ENCODE measurements at places on chromosomes 5 and 9.

DNA sequence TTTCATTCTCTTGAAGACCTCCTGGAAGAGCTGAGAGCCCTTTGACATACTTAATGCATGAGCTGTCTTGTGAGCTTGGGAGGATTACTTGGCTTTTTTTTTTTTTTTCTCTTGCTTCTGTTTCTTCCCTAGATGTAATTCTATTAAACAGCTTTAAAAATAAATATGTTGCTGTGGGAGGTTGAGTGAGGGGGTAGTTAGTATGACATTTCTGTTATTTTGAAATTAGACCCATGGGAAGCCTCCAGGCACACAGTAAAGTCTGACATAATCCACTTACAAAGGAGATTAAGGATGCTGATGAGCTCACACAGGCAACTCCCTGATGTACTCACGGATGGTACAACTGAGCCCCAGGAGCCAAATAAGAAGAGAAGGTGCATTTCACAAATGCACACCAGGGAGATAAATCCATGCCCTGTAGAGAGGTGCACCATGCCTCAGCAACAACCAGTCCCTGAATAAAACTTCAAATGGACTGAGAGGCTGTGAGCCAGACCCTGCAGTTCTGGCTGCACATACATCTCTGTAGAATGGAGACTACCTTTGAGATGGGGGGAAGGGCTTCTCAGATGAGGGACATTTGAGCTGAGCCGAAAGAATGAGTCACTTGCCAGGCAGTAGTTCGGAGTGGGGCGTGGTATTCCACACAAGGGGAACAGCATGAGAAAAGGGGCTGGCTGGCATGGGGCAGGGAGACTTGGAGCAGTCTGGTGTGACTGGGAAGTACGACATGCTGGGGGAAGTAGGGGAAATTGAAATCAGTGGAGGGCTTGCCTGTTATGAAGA is 68.7 kb downstream of the ACTL7B start:
- DNase-seq = no peak

- DNase-seq = no peak
Measured at GRCh38 chr5:76497065-76497460, 94.0 kb downstream of the IQGAP2 start.

GRCh38 chr5:91252916-91253315 is 130.2 kb downstream of the ARRDC3 start:
- DNase-seq = no peak

- DNase-seq = no peak
Measured at GRCh38 chr5:154166901-154167791, 23.4 kb upstream of the GALNT10 start.

- no peak for DNase-seq
Measured at GRCh38 chr9:70261131-70261870, 2.5 kb downstream of the SMC5 start.

GRCh38 chr9:136084063-136084944 is 10.8 kb downstream of the NACC2 start:
- DNase-seq = no peak

DNA sequence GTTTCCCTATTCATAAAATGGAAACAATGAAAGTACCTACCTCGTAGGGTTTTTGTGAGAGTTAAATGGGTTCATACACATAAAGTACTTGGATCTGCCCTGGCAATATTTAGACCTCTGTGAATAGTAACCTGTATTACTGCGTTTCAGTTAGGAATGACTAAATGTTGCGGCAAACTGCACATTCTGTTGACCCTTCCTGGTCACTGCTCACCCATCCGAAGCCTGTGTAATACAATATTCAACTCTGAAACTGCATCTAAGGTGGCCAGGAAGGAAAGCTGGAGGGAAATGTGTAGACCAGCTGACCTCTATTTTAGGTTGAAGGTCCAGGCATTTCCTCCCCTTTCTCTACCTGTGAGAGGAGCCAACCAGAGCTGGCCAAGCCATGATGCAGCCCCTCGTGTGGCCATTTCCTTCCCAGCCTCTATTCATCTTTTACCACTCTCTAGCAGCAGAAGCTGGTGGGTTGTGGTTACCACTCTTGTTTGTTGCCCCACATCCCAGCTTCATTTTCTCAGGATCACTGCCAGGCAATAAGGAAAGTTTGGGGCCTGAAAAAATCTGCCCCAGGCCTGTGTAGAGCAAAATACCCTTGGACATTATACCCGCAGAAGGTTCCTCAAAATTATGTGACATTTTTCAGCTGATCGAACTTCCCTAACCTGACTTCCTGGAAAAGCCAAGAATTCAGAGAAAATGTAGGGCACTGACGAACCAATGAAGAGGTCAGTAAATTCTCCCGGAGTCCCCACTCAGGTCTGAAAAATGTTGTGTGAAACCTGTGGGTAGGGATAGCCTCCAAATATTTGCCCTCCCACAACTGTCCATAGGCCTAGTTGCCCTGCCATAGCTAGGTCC is 20.5 kb upstream of the PDCD1LG2 start:
- no peak for DNase-seq

- DNase-seq = no peak
Measured at GRCh38 chr9:122333169-122333808, 37.5 kb upstream of the PTGS1 start.

DNA sequence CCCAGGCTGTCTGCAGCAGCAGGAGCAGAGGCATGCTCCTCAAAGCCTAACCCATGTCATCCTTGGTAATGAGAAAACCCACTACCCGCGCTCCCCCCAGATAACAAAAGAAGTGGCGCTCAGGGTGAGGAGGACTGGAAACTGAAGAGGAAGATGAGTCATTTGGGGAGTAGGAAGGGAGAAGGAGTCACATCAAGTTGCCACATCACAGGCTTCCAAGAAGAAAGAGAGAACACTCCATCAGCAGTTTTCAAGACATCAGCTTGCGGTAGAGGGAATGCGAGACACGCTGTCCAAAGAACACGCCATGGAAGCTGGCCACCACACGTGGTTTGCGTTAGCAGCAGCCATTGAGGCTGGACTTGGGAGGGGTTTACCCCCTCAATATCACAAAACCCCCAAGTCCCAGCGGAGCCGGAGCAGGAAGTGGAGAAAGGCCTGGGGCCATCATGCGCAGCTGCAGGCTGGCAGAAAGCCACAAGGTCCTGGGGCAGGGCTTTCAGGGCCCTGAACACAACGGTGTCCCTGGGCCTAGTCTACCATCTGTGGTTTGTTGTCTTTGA is 41.5 kb downstream of the SH3PXD2B start:
- no peak for DNase-seq

DNA sequence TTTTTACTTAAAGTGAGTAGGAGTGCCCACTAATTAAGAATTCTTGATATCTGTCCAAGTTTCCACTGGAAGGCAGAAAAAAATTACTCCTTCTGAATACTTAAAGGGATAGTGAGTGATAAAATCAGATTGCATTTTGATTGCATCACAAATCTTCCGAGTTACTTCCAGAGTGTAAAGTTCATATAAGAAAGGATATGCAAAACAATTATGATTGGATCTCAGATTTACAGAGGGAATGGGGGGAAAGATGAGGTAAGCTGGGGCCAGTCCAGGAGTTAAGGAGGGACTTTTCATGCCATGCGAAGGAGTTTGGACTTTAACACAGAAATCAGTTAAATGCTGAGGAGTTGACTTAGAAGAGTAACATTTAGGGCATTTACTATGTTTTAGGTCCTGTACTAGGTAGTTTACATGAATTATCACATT is 9.3 kb upstream of the RNF145 start:
- no peak for DNase-seq

DNA sequence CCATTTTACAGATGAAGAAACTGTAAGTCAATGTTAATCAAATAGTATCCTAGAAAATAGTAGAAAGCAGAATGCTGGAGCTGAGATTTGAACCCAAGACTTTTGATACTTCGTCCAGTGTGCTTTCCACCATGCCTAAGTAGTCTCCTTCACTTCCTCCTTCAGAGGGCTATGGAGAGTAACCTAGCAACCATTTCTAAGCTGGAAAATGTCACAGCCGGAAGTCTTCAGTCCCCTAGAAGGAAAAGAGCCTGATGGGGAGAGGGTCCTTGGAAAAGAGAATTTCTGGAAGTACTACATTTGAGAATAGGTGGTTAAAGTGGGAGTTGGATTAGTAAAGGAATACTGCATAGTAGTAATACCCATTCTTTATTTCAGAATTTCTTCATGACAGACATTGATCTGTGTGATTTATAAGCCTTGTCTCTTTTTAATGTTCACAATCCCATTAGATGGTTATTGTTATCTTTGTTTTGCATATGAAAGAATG is 32.7 kb downstream of the PCDHAC2 start:
- no peak for DNase-seq

GRCh38 chr5:78779771-78780616 is 131.4 kb upstream of the LHFPL2 start:
- DNase-seq = no peak

- no peak for DNase-seq
Measured at GRCh38 chr9:99083051-99083450, 21.9 kb upstream of the TGFBR1 start.

- no peak for DNase-seq
Measured at GRCh38 chr5:54603372-54603771, 85.8 kb downstream of the SNX18 start.

DNA sequence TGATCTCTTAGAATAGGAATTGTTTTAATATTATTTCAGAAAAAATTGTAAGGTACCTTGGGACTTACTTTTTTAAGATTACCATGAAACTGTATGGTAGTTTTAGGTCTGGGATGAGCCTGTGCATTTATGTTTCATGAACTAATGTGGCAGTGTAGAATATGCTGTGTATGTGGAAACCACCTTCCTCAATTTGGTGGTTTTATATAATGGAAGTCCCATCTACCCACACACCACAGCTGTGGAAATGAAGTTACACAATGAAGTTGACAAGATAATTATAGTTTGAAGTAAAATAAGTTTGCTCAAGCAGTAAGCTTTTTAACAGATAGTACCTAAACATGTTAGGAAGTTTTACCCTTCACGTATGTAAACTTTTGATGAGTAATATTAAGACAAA is 24.4 kb downstream of the WDR36 start:
- DNase-seq = no peak

- no peak for DNase-seq
Measured at GRCh38 chr9:70485273-70485858, 70.9 kb upstream of the KLF9 start.

DNA sequence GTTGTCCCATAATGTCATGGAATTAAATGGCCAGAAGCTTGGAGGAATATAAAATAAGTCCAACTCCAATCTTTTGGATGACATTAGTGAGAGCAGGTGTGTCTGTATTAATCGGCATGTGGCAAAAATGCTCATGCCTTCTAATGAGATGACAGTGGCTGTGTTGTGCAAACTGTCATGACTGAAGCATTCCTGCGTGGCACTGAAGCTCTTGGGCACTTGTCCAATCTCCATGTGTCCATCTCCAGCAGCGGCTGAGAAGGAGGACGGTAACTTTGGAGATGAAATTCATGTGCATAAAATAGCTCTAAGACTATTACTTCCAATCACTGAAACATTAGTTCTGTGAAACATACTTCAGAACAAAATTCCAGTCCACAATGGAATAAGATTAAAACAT is 697.5 kb upstream of the GRAMD2B start:
- no peak for DNase-seq

DNA sequence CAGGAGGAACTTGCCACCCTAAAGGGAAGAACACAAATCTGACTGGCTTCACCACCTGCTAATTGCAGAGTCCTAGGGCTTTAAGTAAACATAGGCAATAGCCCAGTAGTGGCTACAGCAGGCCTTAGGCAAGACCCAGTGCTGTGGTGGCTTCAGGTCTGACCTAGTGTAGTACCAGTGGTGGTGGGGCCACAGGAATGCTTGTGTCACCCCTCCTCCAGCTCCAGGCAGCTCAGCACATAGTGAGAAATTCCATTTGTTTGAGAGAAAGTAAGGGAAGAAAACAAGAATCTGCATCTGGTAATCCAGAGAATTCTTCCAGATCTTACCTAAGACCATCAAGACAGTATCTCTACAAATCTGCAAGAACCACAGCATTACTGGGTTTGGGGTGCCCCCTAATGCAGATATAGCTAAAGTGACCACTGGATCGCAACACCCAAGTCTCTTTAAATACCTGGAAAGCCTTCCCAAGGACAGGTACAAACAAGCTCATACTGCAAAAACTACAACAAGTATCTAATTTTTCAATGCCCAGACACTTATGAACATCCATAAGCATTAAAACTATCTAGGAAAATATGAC is 102.6 kb upstream of the TRPM3 start:
- no peak for DNase-seq

- DNase-seq = no peak
Measured at GRCh38 chr5:133434336-133434735, 178.0 kb downstream of the FSTL4 start.

DNA sequence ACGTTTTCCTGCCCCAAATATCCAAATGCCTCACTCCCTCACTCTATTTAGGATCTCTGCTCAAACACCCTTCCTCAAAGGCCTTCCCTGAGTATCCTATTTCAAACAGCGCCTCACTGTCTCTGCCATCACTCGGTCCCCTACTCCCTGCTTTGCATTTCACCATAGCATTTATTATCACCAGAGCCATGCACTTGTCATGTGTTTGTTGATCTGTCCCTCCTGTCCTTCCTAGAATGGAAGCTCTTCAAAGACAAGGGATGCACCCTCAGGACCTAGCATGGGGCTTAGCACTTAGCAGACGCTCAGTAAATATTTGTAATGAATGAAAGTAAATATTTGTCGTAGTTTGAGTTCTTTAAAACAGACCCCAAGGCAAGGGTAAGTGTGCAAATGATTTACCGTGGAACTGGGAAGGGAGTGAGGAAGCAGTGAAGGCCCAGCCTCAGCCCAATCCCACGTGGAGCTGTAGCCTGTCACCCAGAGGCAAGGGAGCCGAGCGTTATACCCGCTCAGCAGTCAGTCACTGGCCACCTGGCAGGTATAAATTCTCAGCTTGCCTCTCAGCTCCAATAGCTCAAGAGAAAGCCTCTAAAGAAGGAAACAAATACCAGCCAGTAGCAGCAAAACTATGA is 97.7 kb upstream of the KIF2A start:
- DNase-seq = no peak

GRCh38 chr5:19322716-19323485 is 665.1 kb downstream of the CDH18 start:
- DNase-seq = no peak

Data from activated effector memory CD4-positive, alpha-beta T cell treated with Interleukin-2 at 50 U/mL for 16 hours (primary cell).